ENCODE measurements at places on chromosomes 3 and 15.

DNA sequence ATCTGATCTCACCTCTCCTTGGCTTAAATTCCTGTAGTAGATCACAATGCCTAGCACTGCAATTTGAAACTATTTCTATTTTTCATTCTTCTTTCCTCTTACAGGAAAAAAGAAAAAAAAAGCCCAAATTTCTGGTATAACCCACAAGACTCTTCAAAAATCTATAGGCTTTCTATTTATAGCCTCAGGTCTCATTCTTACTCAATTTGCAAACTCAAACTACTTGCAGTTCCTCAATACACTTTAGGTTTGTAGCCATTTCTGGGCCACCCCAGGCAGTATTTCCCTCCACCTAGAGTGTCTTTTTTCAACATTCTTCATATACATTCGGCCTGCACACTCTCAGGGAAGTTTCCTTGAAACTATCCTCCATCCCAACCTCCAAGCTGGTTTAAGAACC lies 169.0 kb downstream of the TBC1D5 start:
- no peak for DNase-seq

DNA sequence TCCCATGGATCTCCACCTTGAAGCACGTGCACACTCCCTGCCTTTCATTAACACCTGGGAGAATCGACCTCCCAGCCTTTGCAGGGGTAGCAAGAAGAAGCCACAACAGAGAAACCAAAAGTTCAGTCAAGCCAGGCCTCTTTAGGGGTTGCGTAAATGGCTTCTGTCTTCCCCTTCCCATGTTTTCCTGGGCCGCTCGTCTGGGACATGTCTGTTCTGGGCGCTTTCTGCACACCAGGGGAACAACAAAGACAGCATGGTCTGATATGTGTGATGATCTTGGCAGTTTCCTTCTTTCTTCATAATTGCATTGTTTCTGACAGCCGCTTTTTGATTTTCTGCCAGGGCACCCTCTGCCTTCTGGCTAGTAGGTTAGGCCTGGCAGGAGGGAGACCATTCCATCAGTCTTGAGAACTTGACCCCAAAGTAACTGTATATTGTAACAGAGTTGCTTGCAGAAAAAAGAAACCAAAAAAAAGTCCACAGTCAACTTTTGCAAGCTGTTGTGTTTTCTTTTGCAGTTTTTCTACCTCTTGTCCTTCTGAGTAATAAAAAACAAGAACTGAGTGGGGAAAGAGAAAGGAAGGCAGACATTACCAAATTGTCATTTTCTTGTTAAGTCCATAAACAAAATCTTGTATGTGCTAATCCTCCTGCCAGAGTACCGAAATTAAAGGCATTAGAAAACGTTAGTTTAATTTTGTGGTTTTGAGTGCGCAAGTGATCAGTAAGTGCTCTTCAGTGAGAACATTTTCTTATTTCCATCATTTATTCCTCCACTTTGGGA lies 56.0 kb upstream of the FURIN start:
- no peak for DNase-seq

GRCh38 chr15:80698676-80699075 lies 3.6 kb downstream of the ABHD17C start:
- no peak for DNase-seq

GRCh38 chr3:41418961-41419691 lies 219.8 kb downstream of the CTNNB1 start:
- no peak for DNase-seq

- DNase-seq, result no peak
Observed at GRCh38 chr3:64932666-64933342, 245.0 kb upstream of the ADAMTS9 start.

- no peak for DNase-seq
Observed at GRCh38 chr15:65957451-65957850, 88.2 kb downstream of the RAB11A start.

All from endothelial cell of umbilical vein (primary cell).